ENCODE measurements at places on chromosomes 5 and 9.

DNA sequence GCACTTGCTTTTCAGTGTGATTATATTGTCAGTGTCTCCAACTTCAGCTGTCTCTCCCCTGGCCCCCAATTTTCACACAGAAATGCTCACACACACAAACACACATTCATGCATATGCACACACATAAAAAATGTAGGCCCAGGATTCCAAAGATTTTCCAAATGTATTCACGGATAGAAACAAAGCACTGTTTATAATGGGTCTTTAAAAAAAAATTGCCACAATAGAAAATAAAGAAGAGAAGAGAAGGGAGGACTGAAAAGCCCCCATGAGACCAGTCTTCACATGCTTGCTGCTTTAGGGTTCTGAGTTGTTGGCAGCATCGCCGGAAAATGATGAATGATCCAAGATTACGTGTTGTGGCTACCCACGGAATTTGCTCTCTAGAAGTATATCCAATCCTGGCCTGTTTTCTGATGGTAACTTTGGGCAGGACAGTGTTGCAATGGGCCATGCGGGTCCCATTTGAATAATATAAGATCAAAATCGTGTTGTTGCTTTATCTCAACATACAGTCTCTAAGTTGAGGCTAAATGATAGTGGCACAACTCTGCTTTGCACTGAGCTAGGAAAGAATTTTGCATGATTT is 36.2 kb upstream of the ACO1 start:
- DNase-seq, result no peak

DNA sequence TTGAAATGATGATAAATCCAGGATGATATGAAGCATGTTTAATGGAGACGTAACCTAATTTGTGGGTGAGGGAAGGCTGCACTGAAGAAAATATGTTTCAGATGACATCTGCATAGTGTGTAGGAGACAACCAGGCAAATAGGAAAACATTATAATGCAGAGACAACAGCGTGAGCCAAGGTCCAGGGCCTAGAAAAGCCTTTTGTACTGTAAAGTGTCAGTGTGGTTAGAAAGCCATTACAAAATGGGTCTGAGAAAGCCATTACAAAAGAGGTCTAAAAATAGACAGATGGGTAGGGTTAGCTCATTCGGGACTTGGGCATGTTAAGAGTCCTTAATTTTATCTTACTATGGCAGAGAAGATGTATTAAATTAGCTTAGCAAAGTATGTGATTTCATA is 14.9 kb upstream of the GABRG2 start:
- DNase-seq, result no peak

DNA sequence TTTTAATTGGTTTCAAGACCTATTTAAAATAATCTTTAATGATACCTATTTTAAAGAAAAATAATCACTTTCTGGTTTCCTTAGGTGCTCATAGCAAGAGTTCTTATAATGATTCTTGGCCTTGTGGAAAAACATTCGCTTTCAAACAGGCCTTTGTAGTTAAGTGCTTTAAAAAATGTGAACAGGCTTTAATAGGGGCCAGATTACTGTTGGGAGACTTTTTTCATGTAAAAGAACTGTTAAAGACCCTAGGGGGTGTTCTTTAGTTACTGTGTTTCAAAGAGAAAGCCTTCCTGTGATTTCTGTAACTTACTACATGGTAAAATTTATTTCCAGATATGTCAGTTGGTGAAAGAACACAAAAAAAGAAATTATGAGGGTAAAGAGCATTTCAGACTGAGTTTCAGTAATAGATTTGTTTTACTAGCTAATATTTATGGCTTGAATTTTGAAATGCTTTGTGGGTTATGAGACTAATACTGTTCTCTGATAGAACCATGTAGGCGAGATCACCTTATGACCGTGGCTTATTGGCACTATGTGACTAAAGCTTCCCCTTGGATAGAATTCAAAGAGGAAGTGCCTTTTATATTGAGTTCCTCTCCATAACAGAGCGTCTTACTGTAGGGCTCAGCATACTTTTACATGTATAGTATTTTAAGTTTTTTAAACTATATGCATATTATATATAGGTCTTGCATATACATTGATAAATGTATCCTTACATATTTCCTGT is 70.7 kb downstream of the CSNK1G3 start:
- peak; percentile 37 for DNase-seq

DNA sequence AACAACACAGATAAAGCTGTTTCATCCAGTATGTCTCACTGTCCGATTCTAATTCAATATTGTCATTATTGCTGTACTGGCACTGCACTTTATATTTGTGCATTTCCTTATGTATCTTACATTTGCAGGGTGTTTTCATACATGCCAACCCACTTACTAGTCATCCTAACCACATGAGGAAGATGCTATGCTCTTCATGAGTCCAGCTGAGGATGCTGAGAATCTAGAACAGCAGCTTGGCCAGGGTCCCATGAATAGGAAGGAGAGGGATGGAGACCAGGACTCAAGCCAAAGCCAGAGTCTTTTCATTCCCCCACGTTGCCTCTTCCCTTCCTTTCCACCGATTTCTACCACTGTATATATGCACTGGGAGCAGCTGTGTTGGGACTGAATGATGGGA is 292.8 kb upstream of the KLF4 start:
- DNase-seq, result no peak

DNA sequence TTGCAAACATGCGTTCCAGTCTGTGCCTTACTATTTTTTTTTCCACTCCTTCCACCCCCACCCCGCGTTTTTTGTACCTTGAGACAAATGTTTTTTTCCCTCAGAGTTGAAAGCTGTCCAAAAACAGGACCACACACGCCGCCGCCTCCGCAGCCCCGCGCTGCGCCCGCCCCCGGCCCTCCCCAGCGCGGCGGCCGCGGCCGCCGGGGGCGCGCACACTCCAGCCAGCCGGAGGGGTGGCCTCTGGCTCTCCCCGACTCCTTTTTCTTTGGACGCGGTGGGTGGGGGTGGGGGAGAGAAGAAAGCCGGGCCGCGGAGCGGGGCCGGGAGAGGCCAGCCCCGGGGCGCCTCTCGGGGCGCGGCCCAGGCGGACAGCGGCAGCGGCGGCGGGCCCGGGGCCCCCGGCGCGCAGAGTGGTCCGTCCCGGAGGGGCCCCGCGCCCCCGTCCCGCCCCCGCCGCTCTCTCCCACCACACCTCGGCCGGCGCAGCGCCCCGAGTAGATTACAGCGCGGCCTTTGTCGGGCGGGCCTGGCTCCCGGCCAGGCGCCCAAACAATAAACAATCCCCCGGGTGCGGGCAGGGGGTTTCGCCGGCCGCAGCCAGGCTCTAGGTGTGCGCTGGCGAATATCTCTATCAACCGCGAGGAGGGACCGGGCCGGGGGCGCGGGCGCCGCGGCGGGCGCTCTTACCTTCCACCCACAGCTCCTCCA is 10.9 kb downstream of the PTCH1 start:
- no peak for DNase-seq

GRCh38 chr5:33531824-33532223 is 91.1 kb downstream of the TARS1 start:
- DNase-seq, result no peak

DNA sequence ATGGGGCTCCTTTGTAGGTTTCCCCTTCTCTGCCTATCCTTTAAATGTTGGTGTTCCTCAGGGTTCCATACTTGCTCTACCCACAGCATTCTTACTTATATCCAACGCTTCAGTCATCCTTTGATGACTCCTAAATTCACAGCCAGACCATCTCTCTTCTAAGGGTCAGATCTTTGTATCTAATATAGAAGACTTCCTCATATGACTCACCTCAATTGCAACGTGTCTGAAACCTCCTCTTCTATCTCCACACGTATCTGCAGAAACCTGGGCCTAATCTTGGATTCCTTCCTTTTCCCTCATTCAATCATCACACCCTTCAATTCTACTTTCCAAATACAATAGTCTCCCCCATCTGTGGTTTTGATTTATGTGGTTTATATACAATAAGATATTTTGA is 68.3 kb downstream of the HMGCR start:
- no peak for DNase-seq

DNA sequence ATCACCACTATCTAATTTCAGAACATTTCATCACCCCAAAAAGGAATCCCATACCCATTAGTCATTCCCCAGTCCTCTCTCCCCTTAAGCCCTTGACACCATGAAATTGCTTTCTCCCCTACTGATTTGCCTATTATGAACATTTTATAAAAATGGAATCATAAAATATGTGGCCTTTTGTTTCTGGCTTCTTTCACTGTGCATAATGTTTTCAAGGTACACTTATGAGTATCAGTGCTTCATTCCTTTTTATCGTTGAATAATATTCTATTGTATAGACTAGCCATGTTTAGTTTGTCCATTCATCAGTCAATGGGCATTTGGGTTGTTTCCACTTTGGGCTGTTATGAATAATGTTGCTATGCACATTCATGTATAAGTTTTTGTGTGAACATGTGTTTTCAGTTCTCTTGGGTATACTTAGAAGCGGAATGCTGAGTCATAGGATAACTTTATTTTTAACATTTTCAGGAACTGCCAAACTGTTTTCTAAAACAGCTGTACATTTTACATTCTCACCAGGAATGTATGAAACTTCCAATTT is 40.4 kb upstream of the FGF1 start:
- no peak for DNase-seq

DNA sequence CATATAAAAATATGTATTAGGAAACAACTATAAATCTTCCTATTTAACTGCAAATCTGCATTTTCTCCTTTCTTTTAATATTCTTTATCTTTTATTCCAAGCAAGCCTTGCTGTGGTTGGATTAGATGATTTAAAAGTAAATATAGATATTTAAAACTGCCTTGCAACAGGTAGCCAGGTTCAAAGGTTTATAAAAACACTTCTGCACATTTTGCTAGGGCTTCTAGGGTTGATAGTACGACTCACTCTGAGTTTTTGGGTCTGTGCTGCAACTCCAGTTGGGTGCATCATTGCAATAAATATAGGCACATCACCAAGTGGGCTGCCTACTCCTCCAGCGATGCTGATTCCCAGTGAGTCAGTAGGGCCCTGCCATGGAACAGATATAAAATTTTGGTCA is 167.7 kb downstream of the MPDZ start:
- DNase-seq, result no peak

- no peak for DNase-seq
Observed at GRCh38 chr5:58322453-58322852, 137.4 kb downstream of the PLK2 start.

DNA sequence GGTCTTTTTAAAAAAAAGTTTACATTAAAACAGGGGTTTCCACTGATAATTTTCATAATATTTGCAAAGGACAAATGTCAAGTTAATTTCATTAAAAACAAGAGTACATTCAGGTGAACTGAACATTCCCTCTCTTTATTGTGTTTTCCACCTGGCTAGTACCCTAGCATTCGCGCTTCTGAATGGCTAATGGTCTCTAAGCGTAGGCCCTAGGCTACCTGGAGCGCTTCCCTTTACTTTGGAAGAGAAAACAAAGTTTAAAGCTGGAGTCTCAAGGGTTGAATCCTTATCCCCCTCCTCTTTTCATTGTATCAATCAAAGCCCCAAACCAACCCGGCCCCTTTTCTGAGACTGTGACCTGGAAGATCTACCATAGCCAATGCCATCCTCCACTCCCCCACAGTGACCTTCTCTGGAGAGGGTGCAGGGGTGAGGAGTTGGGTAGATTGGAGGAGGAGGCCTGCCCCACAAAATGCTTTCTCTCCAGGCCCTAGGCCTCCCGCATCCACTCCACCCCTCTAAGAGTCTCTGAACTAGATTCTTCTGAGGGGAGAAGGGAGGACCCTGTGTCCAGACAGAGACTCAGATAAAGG is 73.3 kb upstream of the TBCA start:
- no peak for DNase-seq

- DNase-seq, result no peak
Observed at GRCh38 chr5:75710637-75711036, 6.6 kb downstream of the POC5 start.

- DNase-seq, result no peak
Observed at GRCh38 chr9:93582115-93582514, 5.7 kb downstream of the PHF2 start.

GRCh38 chr9:82196622-82197441 is 208.3 kb downstream of the SPATA31D1 start:
- DNase-seq, result no peak

DNA sequence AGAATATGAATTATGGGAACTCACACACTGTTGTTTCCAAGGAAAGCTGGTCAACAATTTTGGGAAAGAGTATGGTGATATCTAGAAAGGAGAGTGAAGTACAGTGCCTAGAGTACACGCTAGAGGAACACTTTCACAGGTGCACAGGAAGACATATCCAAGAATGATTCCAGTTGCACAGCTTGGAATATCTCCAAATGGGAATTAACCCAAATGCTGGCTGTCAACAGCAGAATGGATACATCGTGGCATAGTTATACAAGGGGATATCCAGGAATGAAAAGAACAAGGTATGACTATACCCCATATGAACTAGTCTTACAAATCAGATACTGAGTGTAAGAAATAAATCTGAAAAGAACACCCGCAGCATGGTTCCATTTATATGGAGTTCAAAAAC is 231.3 kb downstream of the FSTL4 start:
- no peak for DNase-seq

- no peak for DNase-seq
Observed at GRCh38 chr9:136625101-136626065, 37.3 kb upstream of the EGFL7 start.

GRCh38 chr5:32848681-32849080 is 137.6 kb downstream of the NPR3 start:
- no peak for DNase-seq

- DNase-seq, result no peak
Observed at GRCh38 chr9:136372561-136373299, 739 bp downstream of the CARD9 start.

GRCh38 chr5:98130261-98131035 is 643.0 kb upstream of the RGMB start:
- no peak for DNase-seq

DNA sequence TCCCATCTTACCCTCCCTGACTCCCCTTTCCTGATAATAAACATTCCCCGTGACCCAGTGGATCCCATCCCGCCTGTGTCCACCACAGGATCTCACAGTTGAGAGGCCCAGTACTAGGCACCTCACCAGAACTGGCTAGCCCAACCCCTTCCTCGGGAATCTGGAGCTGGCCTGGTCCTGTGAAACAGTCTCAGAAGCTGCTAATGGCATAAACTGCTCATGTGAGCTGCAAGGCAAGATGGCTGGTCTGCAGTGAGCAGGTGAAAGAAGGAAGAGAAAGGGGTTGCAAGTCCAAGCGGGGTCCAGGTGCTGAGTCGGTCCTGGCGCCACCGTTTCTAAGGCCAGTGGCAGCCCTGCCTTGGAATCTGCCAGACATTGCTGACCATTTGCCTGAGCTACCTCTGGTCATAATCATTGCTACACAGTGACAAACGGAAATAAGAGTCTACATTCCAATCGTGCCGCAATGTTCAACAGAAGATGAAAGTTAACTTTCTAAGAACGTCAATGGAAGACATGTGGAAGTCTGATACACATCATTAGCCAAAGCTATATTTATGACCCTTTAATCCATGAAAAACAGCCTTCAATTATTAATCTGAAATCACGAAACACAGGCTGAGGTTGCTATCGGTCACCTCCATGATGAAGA is 33.7 kb downstream of the DNAH5 start:
- DNase-seq, result no peak

DNA sequence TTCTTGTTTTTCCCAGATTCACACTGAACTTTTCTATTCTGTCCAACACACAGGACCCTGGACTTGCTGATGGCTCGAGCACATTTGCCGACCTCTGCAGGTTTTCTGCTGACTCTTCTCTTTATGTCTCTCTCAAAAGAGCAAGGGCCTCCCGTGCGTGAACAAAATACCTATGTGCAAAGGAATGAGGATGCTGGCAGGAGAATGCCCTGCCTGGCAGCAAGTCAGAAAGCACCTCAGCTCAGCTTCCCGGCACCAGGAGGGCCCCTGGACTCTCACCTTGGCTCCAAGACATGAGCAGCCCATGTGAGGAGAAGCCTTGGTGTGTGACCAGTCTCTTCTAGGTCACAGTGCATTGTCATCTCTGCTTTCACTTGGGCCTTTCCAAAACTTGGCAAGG is 36.1 kb downstream of the PAPPA start:
- no peak for DNase-seq
